ENCODE measurements at places on chromosomes 5 and 9. TPM values are rescaled to one million over a fixed set of nuclear protein-coding genes. Genes with fewer than 3 reads are reported as not detected.

DNA sequence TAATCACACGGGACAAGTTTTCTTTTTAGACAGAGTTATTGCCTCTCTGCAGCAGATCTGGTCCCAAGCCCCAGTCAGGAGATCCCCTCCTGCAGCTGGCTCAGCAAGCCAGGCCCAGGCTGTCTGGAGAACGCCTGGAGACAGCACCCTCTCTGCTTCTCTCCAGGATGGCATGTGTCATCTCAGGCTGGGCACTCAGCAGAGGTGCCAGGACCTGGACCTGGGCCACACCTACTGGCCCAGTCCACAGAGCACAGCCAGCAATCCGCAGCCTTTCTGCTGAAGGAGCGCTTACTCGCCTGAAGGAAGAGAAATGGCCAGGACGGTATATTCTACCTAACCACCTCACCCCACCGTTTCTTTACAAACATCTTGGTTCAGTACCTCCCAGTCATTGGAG lies 4.7 kb upstream of the TBC1D9B start:
- no peak for DNase-seq

SPATA6L gene
- polyA plus RNA-seq, result not detected

DNA sequence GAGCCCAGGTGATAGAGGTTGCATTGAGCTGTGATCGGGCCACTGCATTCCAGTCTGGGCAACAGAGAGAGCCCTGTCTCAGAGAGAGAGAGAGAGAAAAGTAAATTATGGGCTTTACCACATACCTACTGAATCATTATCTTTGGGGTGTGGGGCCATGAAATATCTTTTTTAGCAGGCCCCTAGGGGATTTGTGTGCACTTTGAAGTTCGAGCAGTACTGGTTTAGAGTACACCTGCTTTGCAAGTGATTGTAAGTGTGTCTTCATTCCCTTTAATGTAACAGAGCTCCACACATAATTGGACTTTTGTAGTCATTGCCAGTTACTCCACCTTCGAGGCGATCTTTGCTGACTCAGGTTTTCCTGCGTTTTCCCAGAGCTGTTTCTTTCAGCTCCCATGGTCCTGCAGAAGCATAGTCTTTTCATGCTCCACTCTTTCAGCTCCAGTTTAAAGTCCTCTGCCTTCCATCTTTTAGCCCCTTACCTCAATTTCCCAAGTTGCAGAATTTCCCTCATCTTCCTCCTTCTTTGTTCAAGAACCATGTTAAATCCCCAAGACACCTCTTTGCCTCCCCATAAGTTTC lies 24.0 kb upstream of the FRMPD1 start:
- DNase-seq, result no peak

GRCh38 chr9:116287721-116288120 lies 134.1 kb downstream of the PAPPA start:
- DNase-seq, result no peak

TNFSF15 gene
- not detected for polyA plus RNA-seq

DNA sequence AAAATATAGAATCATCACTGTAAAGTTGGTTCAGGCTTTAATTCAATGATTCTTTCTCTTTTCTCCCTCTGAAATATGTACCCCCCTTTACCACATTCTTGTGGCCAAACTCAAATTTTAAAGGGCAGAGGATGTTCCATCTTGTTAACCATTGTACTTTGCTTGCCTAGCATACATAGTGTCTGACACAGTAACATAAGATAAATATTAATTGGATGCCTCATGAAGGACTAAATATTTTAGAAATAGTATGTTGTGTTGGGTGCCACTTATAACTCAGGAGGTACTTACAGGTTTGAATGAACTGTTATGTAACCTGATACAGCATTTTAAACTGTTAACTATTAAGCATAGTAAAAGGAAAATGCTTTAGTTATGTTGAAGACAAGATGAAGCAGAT lies 71.5 kb downstream of the NIPBL start:
- DNase-seq, result no peak

- no peak for DNase-seq
Measured at GRCh38 chr5:78779262-78779661, 130.7 kb upstream of the LHFPL2 start.

GRCh38 chr9:2601785-2602378 lies 19.7 kb upstream of the VLDLR start:
- no peak for DNase-seq

ACO1 gene
- 8.9 TPM for polyA plus RNA-seq

NEUROG1 gene
- not detected for polyA plus RNA-seq

GRCh38 chr5:35146406-35146805 lies 83.9 kb downstream of the PRLR start:
- no peak for DNase-seq

ZNF879 gene
- polyA plus RNA-seq, result 7.3 TPM
